ENCODE measurements at places on chromosomes 6 and 20. TPM values are rescaled to one million over a fixed set of nuclear protein-coding genes. Genes with fewer than 3 reads are reported as not detected.
A peak's percentile ranks its signal among the peaks of the same experiment; 100 is the strongest.

DNA sequence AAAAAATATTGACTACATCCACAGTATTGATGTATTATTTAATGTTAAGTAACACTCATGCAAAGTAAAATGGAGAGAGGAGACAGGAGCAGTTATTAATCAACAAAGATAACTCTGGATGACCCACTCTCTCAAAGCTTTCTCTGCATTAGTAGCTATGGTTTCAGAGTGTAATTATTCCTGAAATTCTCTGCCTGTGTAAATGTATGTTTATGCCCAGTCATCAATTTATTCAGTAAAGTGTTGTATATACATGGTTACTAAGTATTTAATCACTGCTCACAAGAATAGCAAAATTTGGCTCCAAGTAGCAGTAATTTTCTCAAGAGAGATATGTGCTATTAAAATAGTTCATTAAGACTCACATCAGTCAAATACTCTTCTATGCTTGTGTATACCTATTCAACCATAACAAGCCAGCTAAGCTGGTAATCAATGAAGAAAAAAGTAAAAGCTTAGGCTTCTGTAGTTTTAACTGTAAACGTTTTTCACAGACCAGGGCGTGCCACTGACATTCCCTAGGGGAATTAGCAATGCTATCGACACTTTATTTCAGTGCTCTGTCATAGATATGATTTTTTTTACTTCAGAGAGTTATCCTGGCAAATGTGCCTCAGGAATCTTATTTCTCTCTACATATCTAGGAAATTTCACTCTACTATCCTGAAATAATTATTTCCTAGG, 54.0 kb upstream of the RAB32 start:
- DNase-seq = no peak

DNA sequence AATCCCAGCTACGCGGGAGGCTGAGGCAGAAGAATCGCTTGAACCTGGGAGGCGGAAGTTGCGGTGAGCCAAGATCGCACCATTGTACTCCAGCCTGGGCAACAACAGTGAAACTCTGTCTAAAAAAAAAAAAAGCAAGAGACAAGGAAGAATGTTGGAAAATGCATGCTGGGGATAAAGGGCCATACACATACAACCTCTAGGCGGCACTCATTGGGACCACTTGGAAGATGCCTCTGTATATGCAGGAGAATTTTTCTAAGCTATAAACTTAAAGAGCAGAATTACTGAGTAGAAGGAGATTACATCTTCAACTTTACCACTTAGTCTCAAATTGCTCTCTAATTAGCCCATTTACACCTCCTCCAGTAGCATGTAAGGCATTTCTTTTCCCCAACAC, 42.8 kb downstream of the ZBTB9 start:
- DNase-seq = no peak

Gene TAAR6
- total RNA-seq = not detected

Gene SYNCRIP
- 75.9 TPM for total RNA-seq

- no peak for DNase-seq
Measured at GRCh38 chr6:32885698-32886286, 31.8 kb downstream of the PSMB9 start.

GRCh38 chr6:131379948-131380347, 193.1 kb upstream of the ARG1 start:
- DNase-seq = no peak

Gene HRH3
- not detected for total RNA-seq

DNA sequence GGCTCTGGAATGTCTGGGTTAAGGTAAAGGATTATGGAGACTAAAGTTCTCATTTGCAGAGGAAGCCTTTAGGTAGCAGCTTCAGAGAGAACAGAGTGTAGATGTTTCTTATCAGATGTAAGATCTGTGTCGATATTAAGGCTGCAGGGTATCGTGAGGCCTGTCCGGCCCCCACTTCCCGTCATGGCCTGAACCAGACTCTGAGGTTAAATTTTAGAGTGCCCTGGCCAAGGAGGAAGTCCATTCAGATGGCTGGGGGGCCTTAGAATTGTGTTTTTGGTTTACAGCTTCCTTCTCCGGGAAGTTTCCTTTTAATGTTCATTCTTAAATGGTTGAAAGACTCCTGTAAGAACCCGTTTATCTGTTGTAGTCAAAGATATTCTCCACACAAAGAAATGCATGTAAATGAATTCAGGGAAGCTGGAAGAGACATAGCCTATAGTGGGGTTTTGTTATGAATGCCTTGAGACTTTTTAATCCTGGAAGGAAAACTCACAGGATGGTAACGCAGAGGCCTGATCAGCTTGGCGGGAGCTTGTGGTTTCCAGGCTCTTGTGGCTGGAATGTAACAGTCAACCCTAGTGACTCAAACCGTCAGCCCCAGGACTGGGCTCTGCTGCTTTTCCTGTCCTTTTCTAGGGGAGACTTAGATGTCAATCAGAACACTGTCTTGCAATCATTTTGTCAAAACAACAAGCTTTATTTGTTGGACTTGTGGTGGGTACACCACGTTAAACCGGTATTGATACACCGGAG, 34.7 kb downstream of the KIF25 start:
- DNase-seq = no peak

- DNase-seq = no peak
Measured at GRCh38 chr6:154441995-154442310, 68.5 kb downstream of the CNKSR3 start.

Gene TFAP2D
- not detected for total RNA-seq

GRCh38 chr6:11185204-11185842, 47.1 kb downstream of the NEDD9 start:
- DNase-seq = no peak

GRCh38 chr6:16374461-16375200, 136.2 kb downstream of the GMPR start:
- no peak for DNase-seq

DNA sequence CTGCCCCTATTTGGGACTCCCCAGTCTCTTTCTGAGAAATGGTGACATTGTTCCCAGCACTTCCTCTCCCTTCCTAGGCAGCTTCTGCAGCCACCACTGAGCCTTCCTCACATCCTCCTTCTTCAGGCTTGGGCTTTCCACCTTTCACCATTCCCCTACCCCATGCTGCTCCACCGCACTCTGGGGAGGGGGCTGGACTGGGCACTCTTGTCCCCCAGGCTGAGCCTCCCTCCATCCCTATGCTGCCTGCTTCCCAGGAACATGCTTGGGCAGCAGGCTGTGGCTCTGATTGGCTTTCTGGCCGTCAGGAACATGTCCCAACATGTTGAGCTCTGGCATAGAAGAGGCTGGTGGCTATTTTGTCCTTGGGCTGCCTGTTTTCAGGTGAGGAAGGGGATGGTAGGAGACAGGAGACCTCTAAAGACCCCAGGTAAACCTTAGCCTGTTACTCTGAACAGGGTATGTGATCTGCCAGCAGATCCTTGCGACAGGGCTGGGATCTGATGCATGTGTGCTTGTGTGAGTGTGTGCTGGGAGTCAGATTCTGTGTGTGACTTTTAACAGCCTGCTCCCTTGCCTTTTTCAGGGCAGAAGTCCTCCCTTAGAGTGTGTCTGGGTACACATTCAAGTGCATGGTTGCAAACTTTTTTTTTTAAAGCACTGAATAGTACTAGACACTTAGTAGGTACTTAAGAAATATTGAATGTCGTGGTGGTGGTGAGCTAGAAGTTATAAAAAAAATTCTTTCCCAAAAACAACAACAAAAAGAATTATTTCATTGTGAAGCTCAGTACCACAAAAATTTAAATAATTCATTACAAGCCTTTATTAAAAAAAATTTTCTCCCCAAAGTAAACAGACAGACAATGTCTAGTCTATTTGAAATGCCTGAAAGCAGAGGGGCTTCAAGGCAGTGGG, 2.1 kb upstream of the CDKN1A start:
- no peak for DNase-seq

DNA sequence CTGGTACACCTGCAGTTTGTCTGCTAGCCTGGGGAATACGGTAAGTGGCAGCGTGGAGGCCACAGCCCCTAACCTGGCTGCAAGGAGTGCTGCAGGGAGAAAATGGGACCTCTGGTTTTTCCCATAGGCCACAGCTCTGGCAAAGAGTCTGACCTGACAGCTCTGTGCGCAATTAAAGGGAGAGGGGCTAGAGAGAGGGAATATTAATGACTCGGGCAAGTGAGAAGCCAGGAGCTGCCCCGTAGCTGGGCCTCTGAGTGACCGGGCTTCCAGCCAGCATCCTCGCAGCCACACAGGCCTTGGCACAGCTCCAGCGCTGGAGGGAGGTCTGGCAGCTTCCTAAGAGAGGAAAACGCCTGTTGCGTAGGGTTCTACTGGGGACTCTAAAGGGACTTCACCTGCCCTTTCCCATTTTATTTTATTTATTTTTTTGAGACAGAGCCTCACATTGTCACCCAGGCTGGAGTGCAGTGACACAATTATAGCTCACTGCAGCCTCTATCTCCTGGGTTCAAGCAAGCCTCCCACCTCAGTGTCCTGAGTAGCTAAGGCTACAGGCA, 18.2 kb upstream of the OCSTAMP start:
- DNase-seq = no peak

Gene EFCAB8
- total RNA-seq = 1.7 TPM

GRCh38 chr20:20206788-20207187, 154.5 kb downstream of the CFAP61 start:
- no peak for DNase-seq

Gene DYNLT2
- total RNA-seq = 2.7 TPM

Gene PSORS1C2
- not detected for total RNA-seq

Gene CCDC170
- total RNA-seq = not detected

- no peak for DNase-seq
Measured at GRCh38 chr20:23632711-23633573, 4.8 kb downstream of the CST3 start.

- DNase-seq = no peak
Measured at GRCh38 chr20:54759589-54759988, 284.2 kb downstream of the DOK5 start.

DNA sequence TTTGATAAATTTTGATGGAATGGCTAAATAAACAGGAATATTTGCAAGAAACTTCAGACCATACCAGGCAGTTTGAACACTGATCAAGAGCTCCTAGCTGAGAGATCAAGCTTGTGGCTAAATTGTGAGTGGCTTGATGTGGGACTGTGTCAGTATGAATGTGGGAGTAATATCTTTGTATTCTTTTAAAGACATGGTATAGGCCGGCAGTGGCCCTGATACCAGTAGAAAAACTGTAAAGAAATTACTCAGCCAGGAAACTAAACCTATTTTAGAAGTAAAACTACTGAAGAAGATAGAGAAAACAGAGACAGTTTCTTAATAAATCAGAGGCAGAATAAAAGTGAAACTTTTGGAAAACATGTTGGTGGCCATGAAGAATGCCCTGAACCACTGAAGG, 608.4 kb upstream of the SYNCRIP start:
- DNase-seq = no peak

DNA sequence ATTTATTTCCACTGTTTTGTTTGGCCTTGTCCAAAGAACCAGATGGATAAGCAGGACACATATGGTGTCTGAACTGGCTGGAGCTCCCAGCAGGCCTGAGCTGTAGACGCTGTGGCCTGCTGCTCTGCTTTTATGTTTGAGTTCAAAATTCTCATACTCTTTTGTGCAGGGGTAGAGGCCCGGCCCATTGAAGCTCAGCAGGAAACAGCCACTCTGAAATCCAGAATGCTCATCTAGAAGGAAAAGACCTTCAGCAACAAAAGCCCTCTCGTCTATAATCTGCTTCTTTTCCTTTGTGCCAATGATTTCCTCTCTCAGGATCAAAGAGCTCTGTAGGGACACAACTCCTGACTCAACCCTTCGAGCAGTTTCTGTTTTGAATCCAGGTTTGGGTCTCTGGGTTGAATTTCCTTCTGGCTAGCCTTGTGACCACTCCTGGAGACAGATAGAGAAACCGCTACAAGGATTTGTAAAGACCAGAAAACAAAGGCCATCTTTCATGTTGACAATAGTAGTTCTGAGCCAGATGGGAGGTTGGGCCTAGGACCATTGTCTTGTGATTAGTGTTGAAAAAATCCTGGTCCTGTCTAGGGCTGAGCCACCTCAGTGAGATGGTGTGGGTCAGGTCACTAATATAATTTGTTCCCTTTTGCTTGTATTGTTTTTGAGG, 446.7 kb downstream of the BCKDHB start:
- DNase-seq = no peak

Gene POLR3F
- 12.5 TPM for total RNA-seq

DNA sequence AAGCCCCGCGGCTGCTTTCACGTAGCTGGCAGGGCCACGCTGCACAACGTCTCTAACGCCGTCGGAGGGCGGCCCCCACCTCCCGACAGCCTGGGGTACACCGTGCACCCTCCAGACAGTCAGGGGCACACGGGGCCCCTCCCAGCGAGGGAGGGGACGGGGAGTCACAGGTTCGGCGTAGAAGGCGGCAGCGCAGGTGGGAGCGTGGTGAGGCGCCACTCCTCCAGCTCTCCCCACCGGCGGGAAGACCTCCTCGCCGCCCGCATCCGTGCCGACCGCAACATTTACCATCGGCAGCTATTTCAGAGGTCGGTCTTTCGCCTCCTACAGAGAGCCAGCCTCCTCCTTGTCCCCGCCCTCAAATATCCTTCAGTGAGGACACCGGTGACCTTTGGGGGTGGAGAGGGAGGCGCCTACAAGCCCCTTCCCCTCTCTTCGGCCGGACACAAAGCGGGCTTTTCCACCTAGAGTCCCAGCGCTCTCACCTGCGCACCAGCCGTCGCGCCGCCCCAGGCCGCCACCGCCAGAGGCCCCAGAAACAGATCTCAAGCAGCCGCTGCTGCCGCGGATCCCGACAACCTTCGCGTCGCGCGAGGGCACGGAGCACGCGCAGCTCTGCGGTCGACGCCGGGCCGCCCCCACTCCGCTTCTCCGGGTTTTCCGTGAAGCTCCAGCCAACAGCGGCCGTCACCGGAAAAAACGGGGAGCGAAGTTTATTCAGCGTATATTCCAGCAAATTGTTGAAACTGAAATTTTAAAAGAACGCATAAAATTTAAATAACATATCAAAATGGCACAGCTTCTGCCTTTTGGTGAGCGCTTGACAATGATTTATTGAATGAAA, at the start of gene MKKS:
MKKS (minus strand) TSS at position 600 of the 844 bp plus-strand sequence. CDS start 20,708 bp downstream, outside the sequence.
- peak; percentile 89 for DNase-seq

- no peak for DNase-seq
Measured at GRCh38 chr6:81696524-81696923, 56.0 kb downstream of the TENT5A start.

Gene CPXM1
- 4.4 TPM for total RNA-seq
